Activated CD4-positive, alpha-beta T cell treated with anti-CD3 and anti-CD28 coated beads, Interleukin-2, Interleukin-6, amounts not matched to agents 100 ng/mL and 50 ng/mL, durations not matched to agents 16 hours and 8 hours (primary cell): ENCODE measurements at places on chromosomes 7 and 10.

GRCh38 chr7:45028138-45028919 lies 28.3 kb downstream of the CCM2 start:
- no peak for DNase-seq

- no peak for DNase-seq
Measured at GRCh38 chr10:79246606-79247275, 100.5 kb upstream of the PPIF start.

DNA sequence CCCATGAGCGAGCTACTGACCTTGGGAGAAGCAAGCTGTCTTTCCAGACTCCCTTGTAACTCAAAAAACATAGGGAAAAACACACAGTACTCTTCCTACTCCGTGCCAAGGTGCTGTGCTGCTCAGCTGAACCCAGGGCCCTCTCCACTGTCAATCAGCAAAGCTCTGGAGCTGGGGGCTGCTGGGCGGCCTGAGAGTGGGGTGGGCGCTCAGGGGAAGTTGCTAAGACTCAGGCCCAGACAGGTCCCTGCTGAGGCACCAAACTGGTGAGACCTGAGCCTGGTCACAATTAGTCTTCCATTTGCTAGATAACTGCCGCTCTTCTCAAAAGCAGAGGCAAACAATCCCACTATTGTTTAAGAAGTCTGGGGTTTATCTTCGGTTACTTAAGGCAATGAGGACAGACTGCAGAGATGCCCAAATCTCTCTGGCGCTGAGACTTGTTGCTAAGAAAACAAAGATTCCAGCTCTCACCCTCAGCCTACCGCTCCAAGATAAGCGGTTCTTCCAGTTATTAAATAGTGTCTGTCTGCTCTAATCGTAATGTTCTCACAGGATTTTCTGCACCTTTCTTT lies 22.0 kb downstream of the STEAP1B start:
- DNase-seq = no peak

GRCh38 chr10:78616125-78616695 lies 452.6 kb upstream of the ZMIZ1 start:
- no peak for DNase-seq

GRCh38 chr10:63409465-63410027 lies 56.2 kb downstream of the JMJD1C start:
- DNase-seq = no peak

GRCh38 chr7:105760551-105761447 lies 115.6 kb downstream of the ATXN7L1 start:
- DNase-seq = peak; percentile 33

GRCh38 chr10:78785066-78785465 lies 283.7 kb upstream of the ZMIZ1 start:
- DNase-seq = no peak

DNA sequence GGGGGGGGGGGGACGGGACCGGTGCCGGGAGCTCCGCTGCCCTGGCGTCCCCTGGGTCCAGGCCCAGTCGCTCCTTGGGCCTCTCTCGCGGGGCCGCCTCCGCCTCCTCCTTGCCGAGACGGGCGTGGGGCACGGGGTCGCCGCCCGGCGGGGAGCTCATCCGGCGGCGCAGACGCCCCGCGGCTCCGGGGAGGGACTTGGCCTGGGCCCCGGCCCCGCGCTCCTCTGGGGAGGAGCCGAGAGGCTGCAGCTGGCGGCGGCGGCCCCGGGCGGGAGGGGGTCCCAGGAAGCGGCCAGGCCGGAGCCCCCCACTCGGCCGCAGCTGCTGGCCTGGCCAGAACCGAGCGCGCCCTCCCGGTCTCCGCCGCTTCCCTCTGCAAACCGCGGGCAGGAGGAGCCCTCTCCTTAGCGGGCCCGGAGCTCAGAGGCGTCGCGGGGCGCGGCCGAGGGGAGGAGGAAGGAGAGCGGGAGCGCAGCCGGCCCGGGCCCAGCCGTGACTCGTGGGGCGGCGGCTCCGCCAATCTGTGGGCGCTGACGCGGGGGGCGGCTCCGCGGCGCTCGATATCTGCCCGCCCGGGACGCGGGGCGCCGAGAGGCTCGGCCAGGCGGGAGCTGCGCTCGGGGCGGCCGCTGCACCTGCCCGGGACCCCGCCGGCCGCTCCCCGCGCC lies at the start of gene FAM20C:
TSS of gene FAM20C (plus strand) at position 591 of the 669 bp plus-strand sequence. CDS start 629 bp downstream, outside the sequence.
- DNase-seq = peak; percentile 6

DNA sequence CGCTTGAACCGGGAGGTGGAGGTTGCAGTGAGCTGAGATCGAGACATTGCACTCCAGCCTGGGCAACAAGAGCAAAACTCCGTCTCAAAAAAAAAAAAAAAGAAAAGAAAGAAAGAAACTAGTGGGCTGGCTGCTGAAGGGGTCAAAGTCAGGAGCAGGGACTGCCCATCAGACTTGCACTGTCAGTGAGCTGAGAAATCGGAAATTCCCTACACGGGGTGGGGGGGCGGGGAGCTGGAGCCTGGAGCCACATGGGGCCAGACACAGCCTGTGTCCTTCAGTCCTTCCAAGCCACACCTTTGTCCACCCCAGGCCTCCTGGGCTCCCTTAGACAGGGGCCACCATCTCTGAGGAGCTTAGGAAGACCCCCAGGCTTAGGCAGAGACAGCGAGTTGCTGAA lies 34.5 kb downstream of the SRRM3 start:
- no peak for DNase-seq

GRCh38 chr10:112953174-112954159 lies 3.4 kb downstream of the TCF7L2 start:
- no peak for DNase-seq

DNA sequence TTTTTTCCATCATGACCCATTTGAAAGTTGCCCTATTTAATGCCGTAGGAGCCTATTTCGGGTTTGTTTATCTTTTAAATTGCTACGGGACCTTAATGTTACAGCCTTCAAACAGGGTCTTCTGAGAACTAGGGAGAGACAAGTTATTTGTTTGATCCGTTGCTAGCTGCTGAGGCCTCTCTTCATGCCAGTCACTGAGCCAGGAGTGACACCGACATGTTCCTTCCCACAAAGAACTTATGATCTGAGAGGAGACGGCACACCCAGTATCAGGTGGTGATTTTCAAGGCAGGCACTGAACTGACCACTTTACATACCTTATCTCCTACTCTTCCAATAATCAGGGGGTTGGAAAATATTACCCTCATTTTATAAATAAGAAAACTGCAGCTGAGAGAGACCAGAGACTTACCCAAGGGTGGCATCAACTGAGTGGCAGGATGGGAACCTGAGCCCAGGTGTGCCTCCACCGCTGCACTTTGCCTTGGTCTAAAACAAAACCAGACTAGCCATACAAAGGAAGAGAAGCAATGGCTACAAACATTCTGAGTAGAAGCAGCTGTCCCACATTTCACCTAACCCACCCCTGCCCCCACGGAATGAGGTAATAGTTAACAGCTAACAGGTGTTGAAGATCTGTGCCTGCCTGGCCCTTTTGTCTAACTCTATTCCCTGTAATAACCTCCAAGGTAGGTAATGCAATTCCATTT lies 40.5 kb downstream of the PPP1R3C start:
- no peak for DNase-seq

- DNase-seq = no peak
Measured at GRCh38 chr7:68213838-68214237, 1217.2 kb downstream of the TYW1 start.

DNA sequence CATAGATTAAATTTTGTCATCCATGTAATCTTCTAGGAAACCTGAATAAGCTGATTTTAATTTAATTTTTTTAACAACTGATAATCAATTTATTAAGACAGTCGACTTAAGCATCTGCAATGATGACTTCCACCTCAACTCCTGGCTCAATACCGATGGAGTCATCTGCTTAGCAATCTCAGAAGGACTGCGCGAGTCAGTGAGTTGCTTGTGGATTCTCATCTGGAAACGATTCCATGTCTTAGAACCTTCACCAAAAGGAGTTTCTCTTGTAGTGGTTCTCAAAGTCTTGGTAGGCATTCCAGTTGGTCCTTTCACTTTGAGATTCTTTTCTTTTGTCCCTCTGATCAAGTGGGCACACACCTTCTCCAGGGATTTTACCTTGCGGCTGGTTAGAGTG lies 85.5 kb downstream of the XRCC2 start:
- no peak for DNase-seq

GRCh38 chr10:65430979-65431378 lies 1494.9 kb upstream of the LRRTM3 start:
- DNase-seq = no peak

DNA sequence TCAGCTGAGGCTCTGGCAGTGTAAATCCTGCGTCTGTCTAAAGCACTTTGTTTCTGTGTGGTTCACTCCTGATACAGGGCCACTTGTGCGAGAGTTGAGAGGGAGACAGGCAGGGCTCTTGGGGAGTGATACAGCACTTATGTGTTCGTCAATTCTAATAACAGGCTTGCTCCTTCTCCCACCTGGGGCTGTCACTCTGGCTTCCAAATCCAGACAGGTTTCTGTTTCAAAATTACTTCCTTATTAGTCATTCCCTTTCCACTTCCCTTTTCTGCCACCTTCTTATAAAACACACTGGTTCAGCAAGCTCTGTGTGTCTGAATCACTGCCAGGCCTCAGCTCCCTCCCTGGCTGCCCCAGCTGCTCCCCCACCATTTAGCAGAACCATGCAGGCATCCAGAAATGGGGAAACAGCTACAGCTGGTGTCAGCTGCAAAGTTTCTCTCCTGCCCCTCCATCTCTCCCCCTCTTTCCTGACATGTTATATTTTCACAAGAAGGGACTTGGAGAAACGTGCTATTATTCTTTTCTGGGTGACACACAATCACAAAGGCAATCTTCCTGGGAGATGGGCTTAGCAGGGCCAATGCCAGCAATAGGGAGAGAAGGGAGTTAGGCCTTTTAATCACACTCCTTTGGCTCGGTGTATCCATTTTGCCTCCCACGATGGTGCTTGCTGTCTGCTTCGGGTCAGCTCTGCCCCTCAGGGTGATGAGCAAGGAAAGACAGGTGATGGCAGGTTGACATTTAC lies 58.4 kb upstream of the ZNRF2 start:
- DNase-seq = peak; percentile 43

DNA sequence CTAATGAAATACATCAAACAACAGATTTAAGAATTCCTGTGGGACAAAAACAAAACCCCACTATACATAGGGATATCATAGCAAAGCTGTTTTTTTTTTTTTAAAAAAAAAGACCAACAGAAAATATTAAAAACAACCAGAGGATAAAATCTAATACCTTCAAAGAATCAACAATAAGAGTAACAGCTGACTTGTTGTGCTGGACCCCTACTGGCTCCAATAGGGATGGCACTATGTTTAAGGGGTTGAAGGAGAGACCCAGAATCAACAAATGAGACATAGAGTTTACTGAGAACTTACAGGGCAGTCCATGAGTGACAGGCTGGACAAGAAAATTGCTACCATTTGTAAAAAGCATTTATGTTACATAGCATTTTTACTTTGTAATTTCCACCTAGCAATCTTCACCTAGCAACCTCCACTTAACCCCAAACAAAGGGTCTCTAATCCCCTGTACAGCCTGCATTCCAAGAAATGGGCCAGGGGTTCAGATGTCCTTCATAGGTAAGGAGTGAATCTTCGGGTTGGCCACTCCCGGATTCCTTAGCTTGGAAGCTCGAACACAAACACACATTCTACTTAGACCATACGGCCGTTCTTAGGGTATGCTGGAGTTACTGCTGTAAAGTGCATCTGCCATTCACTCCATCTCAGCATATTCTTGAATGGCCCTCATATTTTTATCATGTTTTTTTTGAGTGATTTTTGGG lies 25.8 kb downstream of the ASZ1 start:
- peak; percentile 5 for DNase-seq

DNA sequence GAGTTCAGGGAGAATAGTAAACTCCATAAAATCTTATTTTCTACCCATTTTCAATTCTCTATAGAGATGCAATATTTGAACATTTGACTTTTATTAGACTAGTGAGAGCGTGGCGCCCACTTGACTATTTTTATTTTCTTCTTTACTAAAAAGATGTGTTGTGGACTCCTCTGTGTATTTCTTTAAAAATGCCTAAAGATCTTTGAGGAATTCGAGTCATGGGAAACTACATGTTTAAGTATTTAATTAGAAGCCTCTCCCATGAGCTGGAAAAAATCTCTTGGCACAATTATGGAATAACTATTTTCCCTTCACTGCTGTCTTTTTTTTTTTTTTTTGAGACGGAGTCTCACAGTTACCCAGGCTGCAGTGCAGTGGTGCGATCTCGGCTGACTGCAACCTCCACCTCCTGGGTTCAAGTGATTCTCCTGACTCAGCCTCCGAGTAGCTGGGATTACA lies 124.2 kb downstream of the ARHGAP12 start:
- no peak for DNase-seq

GRCh38 chr7:82669141-82669540 lies 225.6 kb upstream of the CACNA2D1 start:
- DNase-seq = no peak

DNA sequence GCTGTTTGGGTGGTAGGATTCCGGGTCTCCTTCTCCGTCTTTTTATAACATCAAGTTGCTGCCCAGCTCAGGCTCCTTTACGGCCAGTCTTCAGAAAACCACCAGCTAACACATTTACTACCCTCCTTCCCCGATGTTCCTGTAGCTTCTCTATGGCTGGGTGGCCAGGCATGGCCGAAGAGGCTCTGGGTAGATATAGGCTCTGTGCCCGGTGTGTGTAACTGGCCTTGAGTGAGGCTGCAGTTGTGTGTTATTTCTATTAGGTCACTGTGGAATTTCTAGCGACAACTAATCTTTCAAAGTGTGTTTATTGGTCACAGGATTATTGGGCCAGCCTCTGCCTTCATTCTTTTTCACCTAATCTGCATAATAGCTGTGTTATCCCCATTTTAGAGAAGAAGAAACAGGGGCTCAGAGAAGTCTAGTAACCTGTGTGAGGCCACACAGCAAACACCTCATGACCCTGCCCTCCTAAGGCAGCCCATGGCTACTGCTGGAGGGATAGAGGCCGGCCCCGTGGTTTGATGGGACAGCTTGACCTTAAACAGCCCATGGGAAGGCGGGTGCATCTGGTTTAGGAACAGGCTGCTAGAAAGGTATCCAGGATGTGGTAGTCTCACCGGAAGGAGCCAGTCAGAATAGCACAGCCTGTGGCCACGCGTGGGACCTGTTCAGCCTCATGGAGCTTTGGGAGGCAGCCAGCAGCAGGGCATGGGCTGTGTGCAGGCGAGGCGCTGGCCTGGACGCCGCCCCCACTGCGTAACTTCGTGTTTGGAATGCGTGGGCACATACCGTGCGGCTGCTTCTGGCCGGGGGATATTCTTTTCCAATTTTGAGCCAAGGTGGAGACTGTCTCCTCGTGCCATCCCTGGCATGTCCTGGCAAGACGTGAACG lies 29.7 kb downstream of the HTRA1 start:
- peak; percentile 60 for DNase-seq

- DNase-seq = no peak
Measured at GRCh38 chr7:46853451-46853850, 728.5 kb downstream of the TNS3 start.

- DNase-seq = no peak
Measured at GRCh38 chr7:70097645-70098044, 499.4 kb downstream of the AUTS2 start.

DNA sequence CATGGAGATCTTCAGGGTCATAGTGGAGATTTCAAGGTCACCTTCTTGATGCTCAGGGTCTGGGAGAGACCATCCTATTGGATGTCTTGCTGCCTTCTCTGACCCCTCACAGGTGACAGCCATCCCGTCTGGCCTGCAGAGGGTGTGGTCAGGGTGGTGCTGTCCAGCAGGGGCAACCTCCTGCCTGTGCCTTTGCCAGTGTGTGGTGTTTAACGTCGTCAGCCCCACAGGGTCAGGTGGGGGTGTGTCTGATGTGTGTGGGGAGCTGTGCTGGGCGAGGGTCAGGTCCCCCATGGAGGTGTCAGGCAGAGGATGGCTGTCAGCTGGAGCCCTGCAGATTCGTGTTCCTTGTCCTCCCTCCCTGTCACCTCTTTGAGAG lies 16.5 kb downstream of the ADCY1 start:
- DNase-seq = no peak

GRCh38 chr7:8739837-8740236 lies 306.4 kb downstream of the NXPH1 start:
- DNase-seq = no peak
